ENCODE measurements at places on chromosomes 6 and 20.

DNA sequence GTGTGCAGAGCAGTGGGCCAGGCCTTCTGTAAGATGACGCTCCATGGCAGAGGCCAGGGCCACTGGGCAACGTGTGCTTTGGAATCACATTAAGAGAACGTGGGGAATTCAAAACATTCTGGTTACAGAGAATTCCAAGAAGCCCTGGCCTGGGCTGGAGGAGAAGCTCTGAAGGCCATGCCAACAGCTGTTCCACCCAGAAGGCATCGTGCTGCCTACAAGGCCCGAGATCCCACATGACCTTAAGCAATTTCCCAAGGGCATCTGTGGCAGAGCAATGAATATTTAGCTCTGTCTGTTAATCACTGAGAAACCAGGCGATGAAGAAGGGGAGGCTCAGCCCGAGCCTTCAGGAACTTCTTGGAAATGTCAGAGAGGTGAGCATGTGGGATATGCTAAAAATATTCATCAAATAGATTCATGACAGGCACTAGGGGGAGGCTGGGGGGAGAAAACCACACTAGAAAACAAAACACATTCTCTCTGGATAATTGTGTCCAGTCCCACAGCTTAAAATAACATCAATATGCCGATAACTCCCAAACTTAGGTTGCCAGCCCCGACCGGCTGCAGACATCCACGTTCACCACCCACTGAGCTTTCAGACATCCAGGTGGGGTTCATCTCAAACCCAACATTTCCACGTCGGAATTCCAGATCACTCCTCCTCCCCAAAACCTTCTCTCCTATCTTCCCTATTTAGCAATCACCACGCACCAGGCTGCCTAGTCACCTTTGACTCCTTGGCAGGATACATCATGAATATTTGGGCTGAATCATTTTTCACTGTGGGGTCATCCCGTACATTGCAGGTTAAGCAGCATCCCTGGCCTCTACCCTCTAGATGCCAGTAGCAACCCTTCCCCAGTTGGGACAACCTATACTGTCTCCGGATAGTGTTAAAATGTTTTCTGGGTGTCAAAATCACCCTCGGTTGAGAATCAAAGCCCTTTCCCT, 6.6 kb downstream of the SULF2 start:
- DNase-seq = no peak

DNA sequence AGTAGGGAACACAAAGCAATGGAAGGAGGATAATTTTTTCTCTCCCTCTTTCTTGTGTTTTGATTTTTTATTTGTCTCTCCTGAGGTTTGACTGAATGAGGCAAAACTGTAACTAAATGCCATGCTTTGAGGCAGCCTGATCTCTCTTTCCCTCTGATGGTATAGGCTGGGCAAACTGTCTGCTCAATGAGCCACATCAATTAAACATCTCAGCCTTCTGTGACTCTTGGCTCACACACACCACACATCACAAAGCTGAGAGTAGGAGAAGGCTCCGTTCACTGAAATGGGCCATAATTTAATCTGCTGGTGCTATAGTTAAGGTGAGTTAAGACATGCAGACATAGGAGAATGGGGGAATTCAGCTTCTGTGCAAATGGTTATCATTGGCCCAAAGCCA, 28.1 kb upstream of the SCGN start:
- no peak for DNase-seq

DNA sequence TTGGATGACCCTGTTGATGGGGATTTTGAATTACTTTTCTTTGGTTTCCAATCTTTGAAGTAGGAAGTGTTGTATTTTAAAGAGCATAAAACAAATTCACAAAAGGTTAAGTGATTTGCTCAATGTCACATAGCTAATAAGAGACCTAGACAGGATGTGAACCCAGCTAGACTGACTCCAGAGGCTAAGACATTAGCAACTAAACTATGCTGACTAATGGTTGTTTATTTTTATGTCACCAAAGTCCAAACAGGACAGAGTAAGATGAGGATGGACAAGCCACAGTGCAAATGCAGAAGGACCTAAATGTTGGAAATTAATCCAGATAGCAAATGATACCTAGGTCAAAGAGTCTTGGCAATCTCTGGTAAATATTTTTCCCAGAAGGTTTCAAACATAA, 38.0 kb downstream of the OGFRL1 start:
- no peak for DNase-seq

GRCh38 chr6:105733556-105734162, 330.8 kb upstream of the PREP start:
- DNase-seq = no peak

- no peak for DNase-seq
Measured at GRCh38 chr6:135514706-135515105, 17.2 kb upstream of the AHI1 start.

DNA sequence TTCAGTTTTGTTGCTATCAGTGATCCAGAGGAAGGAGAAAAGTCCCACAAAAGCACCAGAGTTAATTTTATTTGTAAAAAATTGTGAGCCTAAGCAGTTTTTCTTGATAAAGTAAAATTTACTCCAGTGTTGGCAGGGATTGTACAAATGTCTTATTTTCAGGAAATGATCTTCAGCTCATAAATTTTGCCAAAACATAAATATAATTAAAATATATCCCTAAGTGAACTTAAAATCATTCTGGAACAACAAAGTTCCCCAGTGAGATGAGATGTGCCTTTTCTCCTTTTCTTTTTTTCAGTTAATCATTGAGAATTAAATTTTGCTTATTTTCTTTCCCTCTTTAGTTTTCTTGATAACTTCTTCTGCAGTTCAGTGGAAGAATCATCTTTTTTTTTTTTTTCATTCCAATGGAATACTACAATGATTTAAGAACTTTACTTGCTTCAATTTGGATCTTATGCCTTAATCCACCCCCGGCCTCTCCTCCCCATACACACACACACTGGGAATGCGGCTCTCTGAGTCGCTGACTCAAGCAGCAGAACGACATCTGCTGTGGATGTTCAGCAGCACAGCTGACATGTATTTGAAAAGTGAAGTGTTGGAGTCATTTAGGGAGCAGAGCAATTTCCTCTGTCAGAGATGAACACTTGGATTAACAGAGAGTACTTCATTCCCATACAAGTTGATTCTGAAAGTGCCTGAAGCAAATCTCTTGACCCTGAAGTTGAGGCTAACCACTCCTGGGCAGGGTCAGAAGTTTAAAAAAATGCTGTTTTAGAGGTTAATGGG, 27.7 kb upstream of the LAMA4 start:
- no peak for DNase-seq

DNA sequence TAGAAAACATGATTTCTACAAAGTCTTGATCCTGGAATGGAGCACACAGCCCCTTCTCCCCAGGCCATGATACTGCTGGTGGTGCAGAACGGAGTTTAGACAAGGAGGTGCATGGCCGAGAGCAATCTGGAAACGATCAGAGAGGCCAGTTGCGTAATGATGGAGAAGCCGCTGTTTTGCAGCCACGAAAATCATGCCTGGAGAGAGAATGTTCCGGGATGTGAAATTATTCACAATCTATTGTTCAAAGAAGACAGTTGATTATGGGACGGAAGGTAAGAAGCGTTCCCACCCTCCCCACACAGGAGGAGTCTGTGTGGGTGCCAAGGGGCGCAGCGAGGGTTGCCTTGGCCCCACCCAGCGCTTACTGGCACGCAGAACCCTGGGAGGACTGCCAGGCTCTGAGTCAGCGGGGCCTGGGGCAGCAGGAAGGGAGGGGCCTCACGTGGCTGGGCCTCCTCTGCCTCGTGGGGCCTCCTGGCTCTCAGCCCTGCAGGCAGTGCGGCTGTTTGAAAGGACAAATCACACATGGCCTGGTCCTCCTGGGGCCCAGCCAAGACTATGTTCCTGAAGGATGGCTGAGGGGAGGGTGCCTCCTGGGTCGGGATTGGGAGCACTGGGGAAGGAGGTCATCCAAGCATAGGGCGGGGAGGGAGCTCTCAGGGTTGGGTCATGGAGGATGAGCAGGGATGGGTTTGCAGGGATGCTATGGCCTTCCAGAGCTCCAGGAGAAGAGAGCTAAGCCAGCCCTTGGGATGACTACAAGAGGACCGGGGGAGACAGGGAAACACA, 8.7 kb upstream of the AP5S1 start:
- peak; percentile 85 for DNase-seq

GRCh38 chr6:170483413-170483812, 69.7 kb downstream of the PSMB1 start:
- no peak for DNase-seq

- DNase-seq = no peak
Measured at GRCh38 chr20:35087791-35088190, 4.8 kb downstream of the TRPC4AP start.

GRCh38 chr6:129980821-129981220, 37.6 kb upstream of the L3MBTL3 start:
- DNase-seq = no peak

GRCh38 chr6:158805698-158806377, 13.3 kb downstream of the EZR start:
- no peak for DNase-seq

DNA sequence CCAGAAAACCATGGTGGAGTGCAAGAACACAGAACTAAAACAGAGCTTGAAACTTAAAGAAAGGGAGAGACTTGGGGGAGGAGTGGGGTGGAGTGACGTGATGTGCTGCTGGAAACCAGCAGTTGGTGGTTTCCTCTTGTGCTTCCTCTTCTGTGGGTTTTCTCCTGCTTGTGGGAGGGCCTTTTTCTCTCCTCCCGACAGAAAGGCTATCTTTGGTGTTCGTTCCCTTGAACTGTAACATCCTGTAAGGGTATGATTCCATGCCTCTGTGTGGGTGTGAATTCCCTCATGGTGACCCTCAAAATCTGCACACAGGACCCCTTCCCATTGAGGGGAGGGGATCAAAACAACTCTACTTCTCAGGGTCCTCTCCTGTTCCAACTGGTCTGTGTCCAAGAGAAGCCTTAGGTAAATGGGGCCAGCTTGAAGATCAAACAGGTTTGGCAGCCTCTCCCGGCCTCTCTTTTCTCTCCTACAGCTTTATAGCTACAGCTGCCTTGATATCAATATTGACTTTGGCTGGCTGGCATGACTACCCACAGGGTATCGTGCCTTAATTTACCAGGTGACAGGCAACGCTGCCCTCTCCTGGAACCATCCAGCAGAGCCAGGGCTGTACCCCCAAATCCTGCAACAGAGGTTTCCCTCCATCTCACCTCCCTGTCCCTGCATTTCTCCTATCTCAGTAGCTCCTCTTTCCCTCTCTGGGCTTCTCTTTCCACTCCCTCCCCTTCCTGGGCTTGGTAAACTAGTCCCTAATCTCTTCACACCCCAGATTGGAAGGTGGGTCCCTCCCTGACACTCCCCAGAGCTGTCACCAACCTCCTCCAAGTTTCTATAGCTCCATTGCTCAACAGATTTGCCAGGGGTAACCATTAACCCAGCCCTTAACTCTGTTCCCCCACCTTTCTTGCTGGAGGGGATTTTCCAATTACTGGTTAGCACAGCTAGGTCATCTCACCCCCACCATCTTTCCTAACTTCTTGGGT, 1.5 kb upstream of the MSH5 start:
- DNase-seq = peak; percentile 24

- no peak for DNase-seq
Measured at GRCh38 chr6:128017288-128017687, 116.4 kb upstream of the THEMIS start.

DNA sequence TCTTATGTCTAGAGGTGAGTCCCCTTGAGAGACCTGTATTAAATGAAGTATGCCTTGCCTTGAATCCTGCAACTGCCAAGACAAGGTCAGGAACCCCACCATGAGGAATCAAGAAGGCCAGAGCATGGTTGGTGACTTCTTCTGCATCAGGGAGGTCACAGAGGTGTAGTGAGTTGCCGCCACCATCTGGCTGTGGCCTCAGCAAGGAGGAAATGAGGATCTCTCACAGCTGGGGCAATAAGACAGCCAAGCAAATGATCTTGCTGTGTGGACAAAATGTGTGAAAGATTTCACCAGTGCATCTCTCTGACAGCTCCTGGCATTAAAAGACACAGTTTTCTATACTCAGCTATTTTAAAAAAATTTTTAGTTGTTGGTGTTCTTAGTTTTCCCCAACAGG, 611.0 kb downstream of the DOK5 start:
- DNase-seq = no peak

GRCh38 chr6:53827531-53827930, 32.7 kb downstream of the LRRC1 start:
- DNase-seq = no peak

- no peak for DNase-seq
Measured at GRCh38 chr20:62179162-62179504, 3.7 kb upstream of the MTG2 start.

GRCh38 chr6:119385994-119386393, 36.4 kb upstream of the MAN1A1 start:
- no peak for DNase-seq
